ENCODE measurements at places on chromosomes 1 and 21.

DNA sequence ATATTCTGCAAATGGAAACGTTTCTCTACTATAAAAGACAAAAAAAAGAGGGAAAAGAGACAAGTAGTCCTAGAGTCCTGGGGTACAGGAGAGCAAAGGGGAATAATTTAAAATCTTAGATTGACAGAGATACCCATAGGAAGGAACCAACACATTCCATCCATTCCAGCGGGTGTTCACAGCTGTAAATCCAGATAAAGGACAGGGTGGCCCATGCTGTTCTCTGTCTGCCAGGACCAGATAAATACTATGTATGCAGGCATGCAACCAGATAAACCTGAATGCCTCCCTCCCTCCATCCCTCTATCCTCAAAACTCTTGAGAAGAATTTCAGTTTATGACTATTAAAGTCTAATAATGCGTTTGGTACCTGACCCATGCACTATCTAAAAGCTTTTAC lies 131.8 kb downstream of the PTPN14 start:
- DNase-seq = no peak

GRCh38 chr1:45687754-45688740 lies at the start of gene TMEM69:
Gene TMEM69 (plus strand): TSS chr1:45688181. CDS start chr1:45691069, 2,888 bp downstream.
- DNase-seq = peak; percentile 89

DNA sequence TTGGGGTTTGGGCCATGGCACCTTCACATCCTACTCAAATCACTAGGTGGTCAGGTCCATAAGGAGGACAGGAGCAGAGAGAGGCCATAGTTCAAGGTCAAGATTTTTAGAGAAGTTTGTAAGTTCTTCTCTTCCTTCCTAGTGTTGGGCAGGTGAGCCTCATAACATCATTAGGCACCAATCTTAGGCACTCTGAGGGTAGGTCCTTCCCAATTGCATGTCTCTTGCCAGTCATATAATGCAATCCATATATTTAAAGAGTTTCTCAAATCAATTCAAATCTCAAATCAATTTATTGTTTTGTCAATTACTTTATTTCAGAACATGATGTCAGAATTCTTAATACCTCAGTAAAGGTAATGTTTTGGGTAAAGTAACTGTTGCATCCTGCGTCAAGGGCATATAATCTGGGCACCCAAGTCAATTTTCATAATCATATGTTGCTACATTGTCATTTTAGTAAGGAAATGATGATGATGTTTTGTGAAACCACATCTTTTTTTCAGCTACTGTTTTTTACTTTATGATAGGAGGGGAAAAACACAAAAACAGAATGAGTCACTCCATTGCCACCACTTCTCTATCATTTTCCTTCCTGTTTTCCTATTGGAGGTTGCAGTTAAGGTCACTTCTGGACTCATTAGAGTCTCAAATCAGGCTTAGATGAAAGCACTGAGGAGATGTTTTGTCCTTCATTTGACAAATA lies 122.7 kb downstream of the UCHL5 start:
- DNase-seq = no peak

GRCh38 chr1:2300004-2300771 lies 72.1 kb downstream of the SKI start:
- DNase-seq = no peak

GRCh38 chr1:39727221-39727931 lies 11.3 kb upstream of the PPIE start:
- no peak for DNase-seq

DNA sequence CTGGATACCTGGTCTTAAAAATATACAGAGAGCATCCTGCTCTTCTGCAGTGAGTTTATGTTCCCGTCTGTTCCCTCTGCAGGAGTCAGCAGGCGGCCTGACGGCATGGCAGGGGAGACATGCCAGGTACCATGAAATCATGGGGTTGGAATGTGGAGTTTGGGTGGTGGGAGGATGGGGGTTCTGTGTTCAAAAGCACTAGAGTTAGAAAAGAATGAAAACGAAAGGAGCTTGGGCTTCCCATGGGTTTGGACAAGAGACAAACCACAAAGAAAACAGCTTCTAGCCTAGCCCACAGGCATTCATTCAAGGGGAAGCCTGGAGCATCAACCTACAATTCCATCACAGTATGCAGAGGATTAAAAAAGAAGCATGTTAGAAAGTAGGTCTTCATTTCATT lies 59.9 kb downstream of the WARS2 start:
- no peak for DNase-seq

GRCh38 chr1:35136780-35137179 lies 56.2 kb downstream of the SFPQ start:
- no peak for DNase-seq

DNA sequence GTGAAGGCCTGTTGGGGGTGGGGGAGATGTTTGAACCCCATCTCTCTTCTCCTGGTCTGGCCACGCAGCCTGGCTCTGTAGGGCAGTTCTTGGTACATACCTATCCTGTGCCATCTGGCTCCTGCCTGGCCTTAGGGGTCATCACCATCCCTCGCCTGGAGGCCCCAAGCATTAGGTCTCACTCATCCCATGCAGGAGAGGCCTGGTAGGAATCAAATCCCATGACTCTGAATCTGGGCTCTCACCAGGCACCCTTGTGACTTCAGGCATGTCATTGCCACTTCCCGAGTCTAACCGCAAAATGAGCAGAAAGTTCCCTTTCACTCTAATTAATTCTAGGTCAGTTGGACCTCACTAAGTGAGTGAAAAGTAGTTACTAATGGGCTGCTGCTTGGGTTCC lies 37.2 kb downstream of the ETNK2 start:
- DNase-seq = no peak

DNA sequence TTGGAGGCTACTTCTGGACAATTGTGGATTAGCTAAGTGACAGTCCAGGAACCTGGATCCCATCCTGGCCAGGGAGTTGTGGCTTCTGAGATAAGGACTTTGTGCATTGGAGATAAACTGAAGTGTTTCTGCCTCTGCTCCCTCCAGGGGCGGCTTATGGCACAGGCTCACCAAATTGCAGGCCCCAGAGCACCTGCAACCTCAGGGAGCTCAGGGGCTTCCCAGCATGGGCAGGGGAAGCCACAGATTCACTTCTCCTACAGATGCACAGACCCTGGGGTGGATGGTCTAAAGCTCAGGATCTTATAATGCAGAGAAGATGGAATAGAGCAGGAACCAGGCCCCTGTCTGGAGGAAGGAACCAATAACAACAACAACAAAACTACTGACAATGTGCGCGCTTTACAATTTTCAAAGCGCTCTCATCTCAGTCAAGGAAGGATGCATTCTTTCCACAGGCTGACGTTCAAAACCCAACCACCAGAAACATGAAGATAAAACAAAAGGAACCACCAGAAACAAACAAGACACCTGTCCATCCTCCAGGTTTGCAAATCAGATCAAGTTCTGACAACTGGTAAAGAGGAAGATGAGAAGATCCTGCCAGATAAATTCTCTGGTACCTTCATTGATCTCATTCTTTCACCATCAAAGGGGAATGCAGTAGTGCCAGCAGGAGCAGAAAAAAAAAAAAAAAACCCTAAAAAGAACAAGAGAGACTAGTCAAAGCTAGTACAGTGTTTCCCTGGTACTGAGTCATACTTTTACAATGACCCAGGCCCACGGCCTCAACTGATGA lies 121.0 kb upstream of the IRF2BP2 start:
- DNase-seq = no peak

DNA sequence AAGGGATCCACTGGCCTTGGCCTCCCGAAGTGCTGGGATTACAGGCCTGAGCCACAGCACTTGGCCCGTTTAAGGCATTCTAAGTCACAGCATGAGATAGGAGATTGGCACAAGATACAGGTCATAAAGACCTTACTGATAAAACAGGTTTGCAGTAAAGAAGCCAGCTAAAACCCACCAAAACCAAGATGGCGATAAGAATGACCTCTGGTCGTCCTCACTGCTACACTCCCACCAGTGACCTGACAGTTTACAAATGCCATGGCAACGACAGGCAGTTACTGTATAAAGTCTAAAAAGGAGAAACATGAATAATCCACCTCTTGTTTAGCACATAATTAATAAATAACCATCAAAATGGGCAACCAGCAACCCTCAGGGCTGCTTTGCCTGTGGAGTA lies 33.3 kb upstream of the RCC2 start:
- DNase-seq = no peak

DNA sequence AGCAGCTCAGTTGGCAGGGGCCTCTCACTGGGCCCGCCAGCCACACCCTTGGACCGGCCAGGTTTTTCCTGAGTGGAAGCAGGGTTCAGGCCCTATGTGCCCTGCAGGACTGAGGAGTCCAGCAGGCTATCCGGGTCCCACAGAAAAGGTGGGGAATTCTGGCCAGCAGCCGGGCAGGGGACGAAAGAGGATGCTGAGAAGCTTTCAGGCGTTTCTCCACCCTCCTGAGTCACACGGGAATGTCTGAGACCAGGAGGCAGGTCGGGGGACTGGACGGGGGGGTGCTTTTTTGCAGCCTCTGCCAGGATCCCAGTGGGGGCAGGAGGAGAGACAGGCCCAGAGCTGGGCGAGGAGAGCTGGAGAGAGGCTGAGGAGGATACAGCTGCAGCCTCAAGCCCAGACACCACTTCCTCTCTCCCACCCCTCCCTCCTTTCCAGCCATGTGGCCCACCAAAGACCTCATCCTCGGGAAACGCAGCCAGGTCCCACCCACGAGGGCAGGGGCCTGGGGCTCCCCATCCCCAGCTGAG lies 105.4 kb downstream of the SPSB1 start:
- DNase-seq = no peak

GRCh38 chr1:37671261-37671660 lies 21.1 kb upstream of the CDCA8 start:
- no peak for DNase-seq

- DNase-seq = no peak
These were observed 1.7 kb upstream of the SFN start for GRCh38 chr1:26861286-26861701.

DNA sequence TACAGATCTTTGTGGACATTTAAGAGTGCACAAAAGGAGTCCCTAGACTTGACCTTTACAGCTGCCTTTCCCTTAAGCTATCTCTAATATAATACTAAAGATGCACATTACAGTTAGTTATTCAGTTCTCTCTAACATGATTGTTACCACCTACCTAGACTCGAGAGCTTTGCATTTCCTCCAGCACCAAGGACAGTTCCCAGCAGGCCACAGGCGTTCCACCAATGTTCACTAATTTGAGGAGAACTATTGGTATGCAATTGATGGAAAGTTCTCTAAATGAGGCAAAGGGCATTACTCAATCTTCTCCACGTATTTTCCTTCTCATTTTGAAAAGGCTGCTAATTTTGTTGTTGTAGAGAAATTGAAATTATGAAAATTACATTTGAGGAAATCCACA lies 5.4 kb upstream of the NTNG1 start:
- no peak for DNase-seq

- DNase-seq = no peak
These were observed 26.0 kb downstream of the PTBP2 start for GRCh38 chr1:96747565-96747964.

- no peak for DNase-seq
These were observed 13.4 kb upstream of the PWP2 start for GRCh38 chr21:44093761-44094160.

DNA sequence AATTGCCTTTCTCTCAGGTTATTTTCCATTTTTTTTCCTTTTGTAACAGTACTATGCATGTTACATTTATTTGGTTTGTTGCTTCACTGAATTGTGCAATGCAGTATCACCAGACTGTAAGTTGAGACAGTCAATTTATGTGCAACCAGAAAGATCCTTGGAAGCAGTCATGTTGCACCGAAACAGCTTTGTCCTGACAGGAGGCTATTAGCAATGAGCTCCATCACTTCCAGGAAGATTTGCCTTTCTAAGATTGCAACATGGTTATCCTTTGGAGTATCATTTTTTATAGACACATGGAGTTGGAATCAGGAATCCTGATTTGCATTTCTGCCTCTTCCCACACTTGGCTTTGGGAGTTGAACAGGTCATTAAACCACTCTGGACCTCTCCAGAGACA lies 84.5 kb upstream of the ST6GALNAC5 start:
- no peak for DNase-seq

DNA sequence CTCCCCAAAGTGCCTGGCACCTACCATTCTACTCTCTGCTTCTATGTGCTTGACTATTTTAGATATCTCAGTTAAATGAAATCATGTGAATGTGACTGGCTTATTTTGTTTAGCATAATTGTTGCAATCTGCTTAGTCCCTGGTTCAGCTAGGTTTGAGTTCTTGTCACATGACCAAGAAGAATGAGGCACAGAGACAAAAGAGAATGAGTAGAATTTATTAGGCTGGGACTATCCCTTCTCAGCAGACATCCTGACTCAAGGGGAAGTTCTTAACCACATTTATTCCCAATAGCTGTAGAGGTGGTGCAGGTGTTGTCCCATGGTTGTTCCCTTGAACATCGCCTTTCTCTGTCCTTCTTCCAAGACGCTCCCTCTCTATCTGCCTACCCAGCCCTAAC lies 1485.7 kb downstream of the KCNT2 start:
- no peak for DNase-seq

- no peak for DNase-seq
These were observed 4.2 kb downstream of the ANGPTL7 start for GRCh38 chr1:11193376-11193775.

- peak; percentile 71 for DNase-seq
These were observed 408.6 kb downstream of the PRDM2 start for GRCh38 chr1:14108356-14109275.

DNA sequence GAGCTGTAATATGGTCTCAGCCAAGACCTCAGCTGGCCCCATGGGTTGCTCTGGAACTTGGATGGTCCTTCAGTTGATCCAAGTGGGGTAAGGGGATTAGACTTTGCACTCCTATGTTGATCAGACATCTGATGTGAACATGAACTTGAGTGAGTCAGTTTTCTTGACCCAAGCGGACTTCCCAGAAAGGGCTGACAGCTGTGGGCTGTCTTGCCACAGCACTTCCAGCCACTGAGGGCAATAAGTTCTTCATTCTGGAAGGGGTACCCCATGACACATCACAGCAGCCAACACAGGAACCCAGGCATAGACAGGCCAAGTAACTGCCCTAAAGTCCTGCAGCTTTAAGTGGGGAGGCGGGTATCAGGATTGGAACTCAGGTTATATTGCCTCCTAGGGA lies 93.9 kb upstream of the USP24 start:
- no peak for DNase-seq

GRCh38 chr1:36149973-36150295 lies 648 bp upstream of the TRAPPC3 start:
- DNase-seq = no peak

DNA sequence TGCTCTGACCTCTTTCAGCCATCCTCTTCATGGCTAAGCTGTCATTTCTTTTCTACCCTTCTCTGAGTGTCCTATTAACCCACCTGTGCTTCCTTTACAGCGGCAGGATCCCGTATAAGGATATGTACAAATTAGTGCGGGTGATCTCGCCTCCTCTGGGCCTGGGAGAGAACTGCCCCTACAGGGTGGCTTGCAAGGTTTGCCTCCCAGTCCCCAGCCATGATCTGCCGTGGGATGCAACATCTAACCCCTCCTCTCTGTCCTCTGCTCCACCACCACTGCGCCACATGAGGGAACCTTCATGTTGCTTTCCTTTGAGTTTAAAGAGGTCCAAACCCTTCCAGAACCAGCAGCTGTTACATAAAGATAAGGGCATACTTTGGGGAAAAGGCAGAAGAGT lies 282.2 kb downstream of the ZNF648 start:
- DNase-seq = no peak

Data from NCI-H510A (cell line).